ENCODE measurements at places on chromosomes 4 and X. TPM values are rescaled to one million over a fixed set of nuclear protein-coding genes. Genes with fewer than 3 reads are reported as not detected.
A peak's percentile ranks its signal among the peaks of the same experiment; 100 is the strongest.

- no peak overlapping the region for H3K4me3 ChIP-seq
- DNase-seq, result no peak
- H3K4me1 ChIP-seq, result peaks cover 6% of the 10 kb centered on the region
- H3K36me3 ChIP-seq, result no peaks in the 10 kb centered on the region
- H3K27ac ChIP-seq, result no peak overlapping the region
- no peaks in the 10 kb centered on the region for H3K27me3 ChIP-seq
Measured at GRCh38 chrX:40938423-40938822, 146.8 kb upstream of the USP9X start.

GRCh38 chr4:72094059-72094797 lies 62.4 kb downstream of the NPFFR2 start:
- H3K27ac ChIP-seq, result no peak overlapping the region
- DNase-seq, result no peak
- H3K27me3 ChIP-seq, result no peaks in the 10 kb centered on the region
- H3K4me3 ChIP-seq, result no peak overlapping the region
- no peaks in the 10 kb centered on the region for H3K36me3 ChIP-seq

DNA sequence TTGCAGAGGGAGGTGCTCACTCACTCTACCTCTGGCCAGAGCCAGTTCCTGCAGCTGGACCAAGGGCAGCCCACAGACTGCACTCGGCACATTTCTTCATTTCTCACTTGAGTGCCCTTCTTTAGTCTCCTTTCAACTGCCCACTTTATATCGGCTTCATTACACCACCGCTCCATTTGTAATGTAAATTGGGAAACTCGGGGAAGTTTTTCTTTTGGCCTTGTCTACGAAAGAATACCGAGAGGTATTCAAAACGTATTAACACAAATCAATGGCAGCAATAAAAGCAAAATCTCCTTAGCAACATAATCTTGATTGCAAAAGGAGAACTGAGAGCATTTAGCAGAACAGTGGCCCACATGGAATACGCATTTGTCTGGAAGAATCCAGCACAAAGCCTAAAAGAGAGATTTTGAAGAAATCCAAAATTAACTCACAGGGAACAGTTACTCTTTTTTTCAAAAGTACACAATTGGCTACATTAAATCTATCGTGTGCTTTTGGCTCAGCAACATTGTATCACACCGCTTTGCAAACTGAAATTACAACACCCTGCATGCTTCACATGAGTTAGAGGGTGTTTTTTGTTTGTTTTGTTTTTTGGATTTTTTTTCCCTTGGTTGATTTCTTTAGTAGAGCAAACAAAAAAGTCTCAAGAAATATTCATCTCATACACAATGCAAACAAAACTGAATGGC lies 62.6 kb downstream of the CHIC2 start:
- no peaks in the 10 kb centered on the region for H3K27me3 ChIP-seq
- no peak overlapping the region for H3K4me3 ChIP-seq
- H3K27ac ChIP-seq, result no peak overlapping the region

DNA sequence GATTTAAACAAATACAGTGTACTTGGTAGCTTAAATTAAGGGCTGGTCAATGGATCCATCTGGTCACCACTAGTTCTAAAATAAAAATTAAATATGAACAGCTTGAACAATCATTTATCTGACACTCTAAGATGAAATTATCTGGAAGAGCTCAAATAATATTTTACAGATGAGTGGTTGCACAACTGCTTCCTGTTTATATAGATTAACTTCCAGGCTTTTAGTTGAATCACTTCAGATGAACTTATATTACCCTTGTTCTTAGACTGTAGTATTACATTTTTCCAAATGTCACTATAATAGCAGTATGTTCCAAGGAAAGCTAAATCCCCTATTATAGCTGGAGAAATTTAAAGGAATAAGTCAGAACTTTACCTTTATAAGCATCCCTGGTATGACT lies 92.4 kb upstream of the SMIM10 start:
- H3K4me3 ChIP-seq, result no peak overlapping the region
- H3K4me1 ChIP-seq, result no peaks in the 10 kb centered on the region
- DNase-seq, result no peak
- no peak overlapping the region for H3K27ac ChIP-seq
- no peaks in the 10 kb centered on the region for H3K27me3 ChIP-seq
- H3K36me3 ChIP-seq, result no peaks in the 10 kb centered on the region

- H3K4me1 ChIP-seq, result no peaks in the 10 kb centered on the region
- DNase-seq, result no peak
- no peak overlapping the region for H3K4me3 ChIP-seq
Measured at GRCh38 chr4:12242354-12242753, 813.7 kb upstream of the HS3ST1 start.

DNA sequence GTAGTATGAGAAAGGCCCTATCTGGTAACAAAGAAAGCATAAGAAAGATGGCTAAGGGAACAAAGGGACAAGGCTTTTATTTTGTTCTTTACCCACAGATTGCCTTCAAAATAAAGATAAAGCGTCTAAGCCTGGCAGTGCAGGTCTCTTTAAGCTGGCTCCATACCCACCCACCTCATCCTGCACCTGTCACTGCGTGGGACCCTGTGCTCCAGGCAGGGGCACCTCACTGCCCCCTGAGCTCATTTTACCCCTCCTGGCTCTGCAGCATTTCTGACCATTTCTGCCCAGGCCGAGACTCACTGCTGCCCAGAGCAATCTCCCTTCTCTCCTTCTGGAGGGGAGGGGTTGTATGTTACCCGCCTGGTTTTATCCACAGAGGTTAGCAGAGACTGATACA lies 1.7 kb upstream of the CYP4V2 start:
- peaks cover 3% of the 10 kb centered on the region for H3K27me3 ChIP-seq
- H3K36me3 ChIP-seq, result no peaks in the 10 kb centered on the region
- peaks cover 34% of the 10 kb centered on the region for H3K4me1 ChIP-seq
- no peak for DNase-seq
- H3K4me3 ChIP-seq, result peak overlapping the region; percentile 85
- peak overlapping the region; percentile 94 for H3K27ac ChIP-seq

GRCh38 chr4:95289028-95289634 lies 259.6 kb downstream of the UNC5C start:
- no peak for DNase-seq
- H3K27ac ChIP-seq, result no peak overlapping the region
- H3K27me3 ChIP-seq, result no peaks in the 10 kb centered on the region
- H3K4me1 ChIP-seq, result peaks cover 35% of the 10 kb centered on the region
- H3K36me3 ChIP-seq, result no peaks in the 10 kb centered on the region

DNA sequence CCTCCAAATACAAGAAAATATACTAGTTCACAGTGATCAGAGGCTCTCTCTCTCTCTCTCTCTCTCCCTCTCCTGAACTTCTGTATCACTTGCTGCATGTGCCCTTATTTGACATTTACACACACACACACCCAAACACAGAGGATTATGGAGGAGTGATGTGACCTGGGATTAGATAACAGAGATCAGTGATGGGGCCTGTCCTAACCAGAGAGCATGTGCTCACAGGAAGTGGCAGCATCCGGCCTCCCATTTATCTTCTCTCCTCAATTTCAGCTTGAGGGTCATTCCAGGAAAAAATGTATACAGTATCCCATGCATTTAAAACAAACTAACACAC lies 143.0 kb downstream of the TSPAN5 start:
- H3K4me3 ChIP-seq, result no peak overlapping the region
- H3K27ac ChIP-seq, result peak overlapping the region; percentile 26
- no peaks in the 10 kb centered on the region for H3K27me3 ChIP-seq
- DNase-seq, result no peak

DNA sequence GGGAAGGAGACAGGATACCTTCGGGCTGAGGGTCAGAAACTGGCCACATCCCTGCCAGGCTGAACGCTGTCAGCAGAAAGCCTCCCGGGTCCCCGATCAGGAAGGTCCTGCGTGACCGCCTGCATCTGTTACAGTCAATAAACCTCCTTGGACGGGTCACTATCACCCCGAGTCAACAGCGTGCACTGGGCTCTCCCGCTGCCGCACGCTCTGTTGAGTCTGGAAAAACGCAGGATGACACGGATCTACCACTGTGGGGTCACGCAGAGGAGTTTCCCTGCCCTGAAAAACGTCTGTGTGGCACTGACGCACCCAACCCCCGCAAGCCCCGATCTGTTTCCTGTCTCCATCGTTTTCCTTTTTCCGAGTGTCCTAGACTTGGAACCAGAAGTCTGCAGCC lies 12.1 kb downstream of the PPP2R3B start:
- H3K4me3 ChIP-seq, result peak overlapping the region; percentile 66
- peaks cover 29% of the 10 kb centered on the region for H3K4me1 ChIP-seq
- H3K27me3 ChIP-seq, result peaks cover 36% of the 10 kb centered on the region
- peak overlapping the region; percentile 18 for H3K27ac ChIP-seq

DNA sequence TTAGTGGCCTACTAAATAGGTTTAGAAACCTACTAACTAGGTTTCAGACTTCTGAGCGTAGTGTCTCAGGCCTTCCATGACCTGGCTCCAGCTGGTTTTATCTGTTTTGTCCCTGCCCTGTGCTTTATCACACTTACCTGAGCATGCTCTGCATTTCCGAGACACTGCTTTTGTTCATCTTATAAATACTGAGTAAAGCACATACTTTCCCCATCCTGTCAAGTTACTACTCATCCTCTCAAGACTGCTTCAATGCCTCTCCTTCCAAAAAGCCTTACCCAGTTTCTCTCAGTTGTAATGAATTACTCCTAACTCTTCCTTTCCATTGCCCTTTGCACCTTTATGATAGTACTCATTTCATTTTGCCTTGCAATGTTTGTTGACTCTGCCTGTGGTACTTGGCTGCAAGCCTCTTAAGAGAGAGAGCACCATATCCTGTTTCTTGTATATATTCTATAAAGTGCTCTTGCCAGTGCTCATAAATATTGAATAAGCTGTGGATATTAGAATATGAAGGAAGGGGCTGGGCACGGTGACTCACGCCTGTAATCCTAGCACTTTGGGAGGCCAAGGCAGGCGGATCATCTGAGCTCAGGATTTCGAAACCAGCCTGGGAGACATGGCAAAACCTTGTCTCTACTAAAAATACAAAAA lies 34.4 kb downstream of the SLAIN2 start:
- no peak for DNase-seq
- no peaks in the 10 kb centered on the region for H3K27me3 ChIP-seq
- H3K36me3 ChIP-seq, result peaks cover 9% of the 10 kb centered on the region

DNA sequence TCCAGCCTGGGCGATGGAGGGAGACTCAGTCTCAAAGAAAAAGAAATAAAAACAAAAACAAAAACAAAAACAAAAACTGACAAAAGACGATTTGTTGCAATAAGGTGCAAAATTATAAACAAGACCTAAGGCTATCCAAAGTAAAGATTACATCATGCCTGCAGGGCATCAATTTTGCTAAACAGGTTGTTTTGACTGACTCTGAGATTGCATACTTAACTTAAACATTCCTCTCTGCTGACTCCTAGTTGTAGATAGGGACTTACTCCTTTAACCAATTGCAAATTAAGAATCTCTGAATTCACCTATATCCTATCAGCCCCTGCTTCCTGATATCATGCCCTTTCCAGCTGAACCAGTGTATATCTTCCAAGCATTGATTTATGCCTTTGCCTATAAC lies 2687.3 kb downstream of the PCDH7 start:
- DNase-seq, result no peak
- H3K4me3 ChIP-seq, result no peak overlapping the region
- no peaks in the 10 kb centered on the region for H3K4me1 ChIP-seq
- H3K36me3 ChIP-seq, result no peaks in the 10 kb centered on the region
- H3K27ac ChIP-seq, result no peak overlapping the region

- H3K4me1 ChIP-seq, result peaks cover 11% of the 10 kb centered on the region
- no peaks in the 10 kb centered on the region for H3K36me3 ChIP-seq
- H3K27me3 ChIP-seq, result no peaks in the 10 kb centered on the region
- H3K4me3 ChIP-seq, result no peak overlapping the region
- H3K27ac ChIP-seq, result no peak overlapping the region
Measured at GRCh38 chr4:76562161-76562560, 127.1 kb downstream of the SHROOM3 start.

GRCh38 chr4:3361406-3361805 lies 68.6 kb downstream of the RGS12 start:
- no peaks in the 10 kb centered on the region for H3K36me3 ChIP-seq
- peaks cover 23% of the 10 kb centered on the region for H3K4me1 ChIP-seq
- DNase-seq, result no peak
- no peaks in the 10 kb centered on the region for H3K27me3 ChIP-seq
- H3K27ac ChIP-seq, result no peak overlapping the region

DNA sequence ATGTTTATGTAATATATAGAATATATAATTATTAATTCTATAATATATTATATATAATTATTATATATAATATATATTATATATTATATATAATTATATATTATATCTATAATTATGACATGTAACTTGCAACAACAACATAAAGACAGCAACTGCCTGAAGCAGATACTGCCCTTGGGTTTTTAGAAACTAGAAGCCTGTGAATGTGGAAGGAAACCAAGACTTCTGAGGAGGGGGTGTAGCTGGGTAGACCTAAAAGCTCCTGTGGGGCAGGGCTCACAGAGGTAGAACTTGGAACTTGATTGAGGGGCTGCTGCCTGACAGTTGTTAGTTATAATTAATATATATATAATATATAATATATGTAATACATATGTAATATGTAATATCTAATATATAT lies 167.2 kb upstream of the SLIT2 start:
- DNase-seq, result peak; percentile 14
- no peak overlapping the region for H3K27ac ChIP-seq
- no peaks in the 10 kb centered on the region for H3K27me3 ChIP-seq
- H3K4me3 ChIP-seq, result no peak overlapping the region
- H3K4me1 ChIP-seq, result no peaks in the 10 kb centered on the region

DNA sequence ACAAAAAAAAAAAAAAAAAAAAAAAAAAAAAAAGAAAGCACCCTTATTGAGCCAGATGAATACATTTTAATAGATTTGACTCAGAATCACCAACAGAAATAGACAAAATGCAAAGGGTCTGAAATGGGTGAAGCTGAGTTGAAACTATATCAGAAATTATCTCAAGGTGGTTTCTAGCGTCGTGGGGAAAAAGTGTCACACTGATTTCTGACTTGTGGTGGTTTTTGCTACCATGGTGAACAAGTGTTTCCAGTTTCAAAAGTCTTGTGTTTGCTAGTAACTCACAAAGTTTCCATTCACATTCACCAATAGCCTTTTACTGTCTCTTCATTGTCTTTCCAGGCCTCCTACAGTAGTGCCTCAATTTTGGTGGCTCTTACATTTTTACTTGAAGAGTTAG lies 135.5 kb downstream of the ARHGAP24 start:
- peaks cover 3% of the 10 kb centered on the region for H3K4me1 ChIP-seq
- no peak overlapping the region for H3K4me3 ChIP-seq

DNA sequence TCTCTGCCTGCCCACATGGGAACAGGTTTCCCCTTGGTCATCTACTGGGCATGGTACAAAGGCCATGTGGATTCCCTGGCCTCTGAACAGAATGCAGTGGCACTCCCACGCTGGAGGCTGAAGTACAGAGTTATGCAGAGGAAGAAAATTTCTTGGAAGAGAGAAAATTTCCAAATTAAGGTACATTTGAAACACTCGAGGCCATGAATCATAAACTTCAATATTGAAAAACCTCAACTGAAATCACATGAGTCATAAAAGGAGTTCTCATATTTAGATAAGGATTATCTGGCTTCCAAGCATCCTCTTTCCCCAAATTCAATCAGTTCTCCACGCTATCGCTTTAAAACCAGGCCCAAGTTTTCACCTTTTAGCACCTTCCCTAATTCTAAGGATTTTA lies 28.1 kb upstream of the TXK start:
- H3K27me3 ChIP-seq, result no peaks in the 10 kb centered on the region
- H3K36me3 ChIP-seq, result peaks cover 23% of the 10 kb centered on the region
- DNase-seq, result no peak

GRCh38 chr4:7929118-7929951 lies 10.3 kb downstream of the AFAP1 start:
- peaks cover 5% of the 10 kb centered on the region for H3K36me3 ChIP-seq
- H3K27ac ChIP-seq, result no peak overlapping the region

RTL3 gene
- not detected for total RNA-seq

GRIA2 gene
- total RNA-seq, result not detected

Data from activated CD4-positive, alpha-beta T cell treated with anti-CD3 and anti-CD28 coated beads for 36 hours (primary cell).